Astrocyte (in vitro differentiated cells and primary cell): ENCODE measurements at places on chromosomes 7 and 10.

DNA sequence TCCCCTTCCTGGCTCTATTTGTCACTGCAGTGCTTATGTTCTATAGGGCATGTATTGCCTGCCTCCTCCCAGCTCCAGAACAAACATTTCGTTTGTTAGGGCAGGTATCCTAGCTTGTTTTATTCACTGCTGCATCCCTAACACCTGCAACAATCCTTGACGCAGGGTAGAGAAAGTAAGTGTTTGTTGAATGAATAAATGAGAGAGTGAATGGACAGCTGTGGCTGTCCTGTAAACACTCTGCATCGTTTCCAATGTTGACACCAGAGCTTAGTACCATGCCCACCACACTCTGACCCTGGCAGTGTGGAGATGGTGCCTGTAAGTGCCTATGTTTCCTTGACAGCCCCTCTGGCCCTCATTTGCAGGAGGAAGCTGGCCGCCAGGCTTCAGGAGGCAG is 21.0 kb downstream of the MYH16 start:
- DNase-seq = no peak
- H3K4me1 ChIP-seq = no peaks in the 10 kb centered on the region
- H3K27me3 ChIP-seq = no peaks in the 10 kb centered on the region
- no peaks in the 10 kb centered on the region for H3K36me3 ChIP-seq
- no peak overlapping the region for H3K4me3 ChIP-seq

DNA sequence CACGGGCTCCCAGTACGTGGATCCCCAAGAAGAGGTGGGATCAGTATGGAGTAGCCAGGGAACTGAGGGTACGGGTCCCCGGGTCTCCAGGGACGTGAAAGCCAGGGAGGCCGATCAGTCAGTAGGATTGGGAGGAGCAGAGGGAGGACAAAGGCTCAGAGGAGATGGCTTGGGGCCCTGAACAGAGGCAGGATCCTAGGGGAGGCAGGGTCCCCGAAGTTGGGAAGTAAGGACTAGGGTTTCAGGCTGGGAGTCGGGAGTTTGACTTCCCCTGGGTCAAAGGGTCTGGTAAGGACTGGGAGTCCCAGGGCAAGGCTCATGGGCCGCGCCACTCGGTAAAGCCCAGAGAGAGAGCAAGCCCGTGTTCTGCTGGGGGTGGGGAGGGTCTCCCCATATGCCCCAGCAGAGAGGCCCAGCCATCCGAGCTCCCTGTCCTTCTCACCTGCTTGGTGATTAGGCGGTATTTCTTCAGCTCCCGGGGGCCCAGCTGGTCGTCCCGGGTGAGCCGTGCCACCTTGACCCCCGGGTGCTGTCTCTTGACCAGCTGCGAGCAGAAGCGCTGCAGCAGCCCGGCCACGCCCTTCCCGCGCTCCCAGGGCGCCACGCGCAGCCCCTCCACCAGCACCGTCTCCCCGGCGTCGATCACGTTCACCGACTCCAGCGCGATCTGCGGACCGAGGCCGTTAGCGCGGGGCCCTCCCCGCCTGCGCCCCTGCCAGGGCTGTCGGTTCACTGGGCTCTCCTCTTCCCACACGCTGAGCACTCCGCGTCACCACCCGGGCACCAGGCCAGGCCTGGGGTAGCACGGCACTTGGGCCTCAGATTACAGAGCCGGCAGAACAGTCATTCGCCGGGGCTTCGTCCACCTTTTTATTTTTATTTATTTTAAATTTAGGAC is 7.0 kb downstream of the NAT16 start:
- peaks cover 40% of the 10 kb centered on the region for H3K4me1 ChIP-seq
- H3K27ac ChIP-seq = no peak overlapping the region
- peaks cover 75% of the 10 kb centered on the region for H3K27me3 ChIP-seq
- H3K36me3 ChIP-seq = no peaks in the 10 kb centered on the region
- no peak overlapping the region for H3K4me3 ChIP-seq
- no peak for DNase-seq

DNA sequence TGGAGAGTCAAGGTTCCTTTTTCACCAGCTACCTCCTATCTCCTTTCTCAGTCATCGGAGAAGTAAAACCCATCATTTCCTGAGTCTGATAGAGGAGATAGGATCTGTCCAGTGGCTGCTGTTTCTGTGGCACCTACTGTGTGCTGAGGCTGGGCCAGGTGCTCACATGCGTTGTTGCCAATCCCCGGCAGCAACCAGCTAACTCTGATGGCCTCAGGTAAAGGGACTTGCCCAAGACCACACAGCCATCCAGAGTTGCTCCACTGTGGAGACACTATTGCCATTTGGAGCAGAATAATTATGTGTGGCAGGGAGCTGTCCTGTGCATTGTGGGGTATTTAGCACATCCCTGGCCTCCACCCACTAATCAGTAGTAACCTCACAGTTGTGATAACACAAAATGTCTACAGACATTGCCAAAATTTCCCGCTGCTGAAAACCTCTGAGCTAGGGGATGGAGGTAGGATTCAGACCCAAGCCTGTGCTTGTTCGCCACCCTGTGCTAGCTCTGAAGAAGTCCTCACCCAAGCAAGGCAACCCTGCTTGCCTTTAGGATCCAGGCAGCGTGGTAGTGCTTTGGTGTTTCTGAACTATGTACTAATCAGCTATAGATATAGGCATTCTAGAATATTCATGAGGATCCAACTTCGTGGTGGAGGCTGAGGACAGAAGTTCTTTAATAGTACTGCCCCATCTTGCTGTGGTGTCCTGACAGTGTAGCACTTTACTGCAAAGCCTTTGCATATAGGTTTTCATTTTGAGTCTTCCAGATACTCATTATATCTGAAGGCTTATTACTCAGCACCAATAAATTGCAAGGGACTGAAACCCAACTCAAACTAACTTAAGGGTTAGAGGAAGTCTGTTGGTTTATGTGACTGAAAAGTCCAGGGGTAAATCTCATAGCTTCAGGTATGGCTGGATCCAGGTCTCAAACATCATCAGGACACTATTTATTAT is 164.6 kb downstream of the GRK5 start:
- peaks cover 31% of the 10 kb centered on the region for H3K4me1 ChIP-seq
- H3K4me3 ChIP-seq = no peak overlapping the region
- DNase-seq = no peak
- peak overlapping the region; percentile 86 for H3K27ac ChIP-seq
- no peaks in the 10 kb centered on the region for H3K36me3 ChIP-seq

GRCh38 chr7:19463581-19463980 is 245.3 kb downstream of the POLR1F start:
- no peak for DNase-seq
- H3K4me1 ChIP-seq = no peaks in the 10 kb centered on the region
- no peaks in the 10 kb centered on the region for H3K27me3 ChIP-seq
- H3K27ac ChIP-seq = no peak overlapping the region

GRCh38 chr10:79246606-79247275 is 100.5 kb upstream of the PPIF start:
- no peaks in the 10 kb centered on the region for H3K27me3 ChIP-seq
- no peaks in the 10 kb centered on the region for H3K36me3 ChIP-seq
- no peak for DNase-seq
- H3K4me3 ChIP-seq = no peak overlapping the region
- H3K27ac ChIP-seq = no peak overlapping the region
- peaks cover 55% of the 10 kb centered on the region for H3K4me1 ChIP-seq

DNA sequence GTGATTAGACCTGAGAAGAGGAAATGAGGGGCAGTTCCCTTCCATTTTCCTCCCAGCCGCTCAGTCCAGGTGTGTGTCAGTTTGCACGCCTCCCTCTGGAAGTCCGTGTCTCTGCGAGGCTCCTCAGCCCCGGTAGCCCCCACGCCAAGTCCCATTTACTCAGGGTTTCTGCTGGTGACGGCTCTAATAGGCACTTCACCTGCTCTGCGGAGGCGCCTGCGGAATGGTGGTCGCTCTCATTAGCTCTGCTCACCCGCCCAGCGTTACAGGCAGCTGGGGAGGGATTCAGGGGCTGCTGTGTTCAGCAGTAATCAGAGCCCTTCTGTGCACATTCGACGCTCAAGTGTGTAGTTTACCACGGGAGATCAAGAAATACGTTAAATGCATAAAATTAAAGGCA is 179.9 kb downstream of the MGMT start:
- no peak for DNase-seq
- H3K4me3 ChIP-seq = no peak overlapping the region

DNA sequence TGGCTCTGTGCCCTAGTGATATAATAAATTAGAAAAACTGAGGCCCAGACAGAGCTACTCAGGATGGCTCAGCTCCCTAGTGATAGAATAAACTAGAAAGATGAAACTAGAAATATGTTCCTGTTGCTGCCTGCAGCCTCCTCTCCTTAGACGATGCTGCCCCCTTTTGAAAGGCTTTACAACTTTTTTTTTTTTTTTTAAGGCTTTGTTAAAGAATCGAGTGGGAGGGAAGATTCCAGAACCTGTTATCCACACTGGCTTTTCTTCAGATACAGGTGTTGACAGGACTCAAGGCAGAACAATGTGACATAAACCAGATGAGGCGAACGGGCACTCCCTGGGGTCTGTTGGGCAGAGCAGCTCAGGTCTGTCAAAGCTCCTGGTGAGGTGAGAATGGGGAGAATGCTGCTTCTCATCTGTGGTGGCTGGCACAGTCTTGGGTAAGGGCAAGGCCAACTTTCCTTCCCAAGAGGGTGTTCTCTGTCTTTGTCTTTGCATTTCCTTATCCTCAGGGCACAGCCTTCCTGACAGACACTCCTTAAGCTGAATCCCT is 175.1 kb downstream of the COBL start:
- no peak overlapping the region for H3K27ac ChIP-seq
- H3K27me3 ChIP-seq = peaks cover 7% of the 10 kb centered on the region
- H3K4me3 ChIP-seq = no peak overlapping the region
- H3K36me3 ChIP-seq = no peaks in the 10 kb centered on the region

DNA sequence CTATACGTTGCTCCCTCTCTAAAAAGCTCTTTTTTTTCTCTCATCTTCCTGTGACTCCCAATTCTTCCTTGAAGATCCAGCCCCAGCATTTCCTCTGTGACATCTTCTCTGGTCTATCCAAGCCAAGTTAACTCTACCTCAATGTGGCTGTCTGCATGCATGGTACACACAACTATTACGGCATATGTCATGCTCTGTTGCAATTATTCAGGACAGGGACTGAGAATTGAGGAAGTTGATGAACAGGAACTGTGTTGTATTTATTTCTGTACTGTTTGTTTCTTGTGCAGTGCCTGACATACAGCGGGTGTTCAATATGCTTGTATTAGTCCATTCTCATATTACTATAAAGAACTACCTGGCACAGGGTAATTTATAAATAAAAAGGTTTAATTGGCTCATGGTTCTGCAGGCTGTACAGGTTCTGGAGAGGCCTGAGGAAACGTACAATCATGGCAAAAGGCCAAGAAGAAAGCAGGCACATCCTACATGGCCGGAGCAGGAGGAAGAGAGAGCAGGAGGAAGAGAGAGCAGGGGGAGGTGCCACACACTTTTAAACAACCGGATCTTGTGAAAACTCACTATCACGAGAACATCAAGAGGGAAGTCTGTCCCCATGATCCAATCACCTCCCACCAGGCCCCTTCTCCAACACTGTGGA is 6.3 kb downstream of the TRPV5 start:
- no peak overlapping the region for H3K4me3 ChIP-seq
- H3K36me3 ChIP-seq = no peaks in the 10 kb centered on the region
- H3K27ac ChIP-seq = no peak overlapping the region
- no peaks in the 10 kb centered on the region for H3K27me3 ChIP-seq

GRCh38 chr10:35940141-35941041 is 298.3 kb upstream of the FZD8 start:
- H3K27me3 ChIP-seq = no peaks in the 10 kb centered on the region
- H3K27ac ChIP-seq = no peak overlapping the region
- no peaks in the 10 kb centered on the region for H3K36me3 ChIP-seq
- DNase-seq = no peak
- H3K4me3 ChIP-seq = no peak overlapping the region
- no peaks in the 10 kb centered on the region for H3K4me1 ChIP-seq

DNA sequence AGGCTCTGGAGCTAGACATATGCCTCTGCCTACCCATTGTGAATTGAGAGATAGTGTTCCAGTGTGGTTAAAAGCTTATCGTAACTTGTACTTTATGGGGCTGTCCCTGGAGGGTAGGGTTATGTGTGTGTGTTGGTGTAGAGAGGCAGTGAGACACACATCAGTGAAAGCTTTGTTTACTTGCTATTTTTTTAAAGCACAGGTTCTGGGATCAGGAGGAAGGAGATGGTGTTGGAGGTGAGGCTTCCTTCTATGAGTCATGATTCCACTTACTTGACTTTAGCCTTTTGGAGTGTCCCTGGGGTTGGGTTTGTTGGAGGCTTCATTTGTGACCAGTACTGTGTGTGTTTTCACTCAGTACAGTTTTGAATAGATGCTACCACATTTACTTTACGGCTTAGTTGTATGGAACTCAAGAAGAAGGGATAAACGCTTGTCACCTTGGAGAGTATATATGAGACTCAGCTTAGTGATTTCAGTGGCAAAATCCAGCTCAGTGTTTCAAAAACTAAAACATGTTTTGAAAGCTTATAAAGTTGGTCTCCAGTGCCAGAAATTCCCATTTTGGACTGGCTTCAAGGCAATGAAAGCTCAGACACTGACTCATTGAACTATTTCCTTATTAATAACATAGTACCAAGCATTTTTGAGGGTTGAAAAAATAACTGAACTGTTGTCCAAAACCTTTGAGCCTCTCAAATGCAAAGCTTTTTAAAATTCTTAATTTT is 106.2 kb downstream of the PLXDC2 start:
- peak; percentile 90 for DNase-seq
- peak overlapping the region; percentile 35 for H3K4me3 ChIP-seq
- no peaks in the 10 kb centered on the region for H3K27me3 ChIP-seq
- H3K27ac ChIP-seq = peak overlapping the region; percentile 99
- peaks cover 48% of the 10 kb centered on the region for H3K4me1 ChIP-seq

- H3K36me3 ChIP-seq = no peaks in the 10 kb centered on the region
- no peaks in the 10 kb centered on the region for H3K4me1 ChIP-seq
- no peaks in the 10 kb centered on the region for H3K27me3 ChIP-seq
- H3K4me3 ChIP-seq = no peak overlapping the region
- no peak overlapping the region for H3K27ac ChIP-seq
Observed at GRCh38 chr7:48337012-48337621, 165.9 kb downstream of the ABCA13 start.

DNA sequence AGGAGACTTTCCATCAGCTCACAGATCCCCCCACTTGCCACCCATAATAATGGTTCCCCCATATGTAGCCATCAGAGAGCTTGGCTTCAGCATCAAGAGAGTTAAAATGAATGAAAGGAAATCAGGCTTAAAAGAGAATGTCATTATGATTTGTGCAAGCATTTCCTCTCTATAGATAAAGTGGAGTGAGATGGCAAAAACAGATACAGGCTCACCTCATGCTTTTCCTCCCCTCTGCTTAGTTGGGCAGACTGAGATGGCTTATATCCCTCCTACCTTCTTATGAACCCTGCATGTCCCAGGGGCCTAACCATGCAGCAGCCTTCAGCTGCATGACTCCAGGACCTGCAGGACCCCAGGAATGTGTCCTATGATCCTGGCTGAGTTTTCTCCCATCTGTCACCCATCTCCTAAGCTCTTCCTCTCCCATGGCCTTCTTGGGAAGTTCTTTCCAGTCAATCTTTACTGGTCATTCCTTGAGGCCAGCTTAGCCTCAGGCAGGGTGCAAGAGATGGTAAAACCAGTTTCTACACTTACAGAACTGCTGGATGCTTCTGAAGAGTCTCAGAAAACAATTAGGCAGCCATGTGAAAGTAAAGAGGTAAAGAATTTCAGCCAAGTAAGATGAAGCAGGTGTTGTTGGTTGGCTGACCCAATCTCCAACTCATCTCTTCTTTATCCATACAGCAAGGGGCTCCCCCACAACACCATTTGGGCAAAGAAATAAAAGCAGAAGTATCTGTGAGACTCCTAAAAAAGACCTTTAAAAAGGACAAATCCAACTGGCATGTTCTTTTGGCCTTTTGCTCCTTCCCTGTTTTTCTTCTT is 159.7 kb downstream of the RTKN2 start:
- no peak overlapping the region for H3K4me3 ChIP-seq
- no peaks in the 10 kb centered on the region for H3K4me1 ChIP-seq
- H3K36me3 ChIP-seq = no peaks in the 10 kb centered on the region
- no peak for DNase-seq
- H3K27ac ChIP-seq = no peak overlapping the region
